ENCODE measurements at places on chromosomes 1 and 21. TPM values are rescaled to one million over a fixed set of nuclear protein-coding genes. Genes with fewer than 3 reads are reported as not detected.

Gene BACH1
- total RNA-seq, result 125 TPM

Gene RPL11
- 895 TPM for total RNA-seq

DNA sequence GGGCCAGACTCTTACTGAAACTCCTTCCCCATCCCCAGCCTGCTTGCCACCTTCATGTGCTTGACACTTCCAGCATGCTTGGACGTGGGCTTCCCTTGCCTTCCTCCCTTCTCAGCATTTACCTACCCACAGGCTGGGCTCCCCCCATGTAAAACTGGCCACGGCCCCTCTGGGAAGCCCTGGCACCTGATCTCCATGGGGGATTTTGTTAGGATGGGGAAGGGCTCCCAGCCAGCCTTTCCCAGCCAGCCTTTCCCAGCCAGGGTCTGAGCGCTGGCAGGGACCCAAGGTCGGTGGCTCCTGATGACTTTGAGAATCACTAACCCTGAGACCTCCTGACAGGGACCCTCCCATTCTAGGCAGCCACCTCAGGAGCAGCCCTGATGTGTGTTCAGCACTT lies 6.7 kb downstream of the ALX3 start:
- H3K27me3 ChIP-seq, result peaks cover 22% of the 10 kb centered on the region
- no peak overlapping the region for H3K4me3 ChIP-seq
- peaks cover 10% of the 10 kb centered on the region for H3K4me1 ChIP-seq
- no peaks in the 10 kb centered on the region for H3K36me3 ChIP-seq

DNA sequence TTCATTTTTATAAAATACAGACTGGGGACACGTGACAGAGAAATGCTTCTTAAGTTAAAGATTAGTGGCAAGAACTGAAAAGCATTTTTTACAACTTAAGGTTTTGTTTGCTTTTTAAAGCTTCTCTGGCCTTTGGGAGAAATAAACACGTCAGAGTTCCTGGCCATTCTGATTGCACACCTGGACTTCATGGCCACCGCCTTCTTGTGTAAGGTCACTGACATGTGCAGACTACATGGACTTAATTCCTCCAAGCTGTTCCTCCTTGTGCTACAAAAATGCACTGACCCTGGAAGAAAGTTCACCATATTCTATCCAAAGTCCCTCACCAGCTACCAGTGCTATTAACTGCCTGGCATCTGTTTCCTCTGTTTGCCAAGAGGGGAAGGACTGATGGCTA lies 56.1 kb downstream of the GADD45A start:
- H3K4me1 ChIP-seq, result peaks cover 10% of the 10 kb centered on the region
- no peaks in the 10 kb centered on the region for H3K27me3 ChIP-seq
- H3K36me3 ChIP-seq, result no peaks in the 10 kb centered on the region
- no peak overlapping the region for H3K27ac ChIP-seq
- no peak for DNase-seq

- no peaks in the 10 kb centered on the region for H3K4me1 ChIP-seq
- H3K27ac ChIP-seq, result no peak overlapping the region
- no peak overlapping the region for H3K4me3 ChIP-seq
- H3K36me3 ChIP-seq, result no peaks in the 10 kb centered on the region
Observed at GRCh38 chr1:154619181-154619948, 11.4 kb upstream of the ADAR start.

GRCh38 chr1:47676311-47677054 lies 238.6 kb downstream of the FOXD2 start:
- no peak overlapping the region for H3K27ac ChIP-seq
- no peaks in the 10 kb centered on the region for H3K36me3 ChIP-seq
- H3K4me1 ChIP-seq, result no peaks in the 10 kb centered on the region
- peak; percentile 36 for DNase-seq

GRCh38 chr21:38349111-38349746 lies 92.4 kb downstream of the KCNJ15 start:
- DNase-seq, result no peak
- H3K27ac ChIP-seq, result no peak overlapping the region
- H3K36me3 ChIP-seq, result no peaks in the 10 kb centered on the region
